Nasal cavity respiratory epithelium epithelial cell of viscerocranial mucosa (primary cell): ENCODE measurements at places on chromosomes 1 and 21. TPM values are rescaled to one million over a fixed set of nuclear protein-coding genes. Genes with fewer than 3 reads are reported as not detected.

The TEX38 gene
- not detected in 2 replicates for total RNA-seq

The MIER1 gene
- total RNA-seq, result 28.4 and 35.0 TPM in 2 replicates

The HEYL gene
- total RNA-seq, result under 0.01 TPM in 1 of 2 replicates, not detected in the other

The TTLL10 gene
- 0.28 TPM in 1 of 2 replicates, not detected in the other for total RNA-seq

The FCGR3B gene
- not detected in 2 replicates for total RNA-seq

The FAM177B gene
- total RNA-seq, result not detected in 2 replicates

The RIPPLY3 gene
- under 0.01 and 0.07 TPM in 2 replicates for total RNA-seq

The LRRC38 gene
- total RNA-seq, result not detected in 2 replicates

The TSTD1 gene
- 38.3 and 78.6 TPM in 2 replicates for total RNA-seq

The TRABD2B gene
- 1.1 TPM in 1 of 2 replicates, not detected in the other for total RNA-seq

The NEGR1 gene
- total RNA-seq, result under 0.01 and 0.07 TPM in 2 replicates

The SYF2 gene
- total RNA-seq, result 35.4 and 35.9 TPM in 2 replicates

The PLA2G2C gene
- not detected in 2 replicates for total RNA-seq

The SLC37A1 gene
- total RNA-seq, result 9.2 and 21.1 TPM in 2 replicates
